ENCODE measurements at places on chromosomes 2 and 18.

- DNase-seq: no peak
These were observed 41.6 kb downstream of the LBH start for GRCh38 chr2:30272761-30273573.

GRCh38 chr2:159555651-159556392 lies 60.5 kb downstream of the BAZ2B start:
- no peak for DNase-seq

GRCh38 chr2:232235716-232236115 lies 142.8 kb upstream of the ALPP start:
- DNase-seq: no peak

DNA sequence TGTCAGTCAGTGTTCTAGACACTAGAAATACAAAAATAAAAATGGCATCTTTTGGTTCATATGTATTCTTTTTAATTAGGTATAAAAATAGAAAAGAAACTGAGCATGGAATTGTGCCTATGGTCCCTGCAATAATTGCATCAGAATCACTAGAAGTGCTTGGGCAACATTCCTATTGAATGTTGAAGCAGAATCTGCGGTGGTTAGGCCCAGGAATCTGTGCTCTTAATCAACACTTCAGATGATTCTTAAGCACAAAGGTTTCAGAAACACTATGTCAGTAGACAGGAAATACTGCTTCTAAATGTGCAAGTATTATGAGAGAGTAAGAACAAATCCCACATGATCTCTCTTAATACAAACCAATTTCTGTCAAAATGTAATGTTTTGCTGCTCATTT lies 20.3 kb upstream of the RBBP8 start:
- no peak for DNase-seq

- DNase-seq: no peak
These were observed 25.2 kb upstream of the ACVR1 start for GRCh38 chr2:157901325-157901724.

DNA sequence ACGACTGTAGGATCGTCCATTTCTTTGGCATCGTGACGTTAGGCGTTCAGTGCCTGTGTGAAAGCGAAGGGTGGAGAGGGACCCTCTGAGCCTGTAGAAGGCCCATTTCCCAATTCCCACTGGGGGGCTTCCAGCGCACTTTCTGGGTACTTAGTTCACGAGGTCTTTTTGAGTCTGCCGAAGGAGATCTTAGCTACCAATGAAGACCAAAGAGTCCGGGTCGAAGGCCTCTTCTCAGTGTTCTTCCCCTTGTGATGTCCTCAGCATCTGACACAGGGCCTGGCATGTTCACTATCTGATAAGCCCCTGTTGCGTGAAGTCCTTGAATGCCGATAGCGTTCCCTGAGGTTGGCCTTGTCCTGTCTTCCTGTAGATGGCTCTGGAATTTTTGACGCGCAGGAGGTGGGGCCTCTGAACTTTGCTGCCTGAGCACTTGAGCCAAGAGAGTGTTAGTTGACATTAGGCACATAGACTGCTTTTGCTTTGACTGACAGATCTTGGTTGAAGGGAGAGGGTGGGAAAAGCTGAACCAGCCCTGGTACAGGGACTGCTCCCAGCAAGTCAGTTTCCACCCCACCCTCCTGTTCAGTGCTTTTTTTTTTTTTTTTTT lies 52.8 kb downstream of the LDLRAD4 start:
- no peak for DNase-seq

- DNase-seq: no peak
These were observed 822 bp downstream of the PSMG2 start for GRCh38 chr18:12703664-12704063.

DNA sequence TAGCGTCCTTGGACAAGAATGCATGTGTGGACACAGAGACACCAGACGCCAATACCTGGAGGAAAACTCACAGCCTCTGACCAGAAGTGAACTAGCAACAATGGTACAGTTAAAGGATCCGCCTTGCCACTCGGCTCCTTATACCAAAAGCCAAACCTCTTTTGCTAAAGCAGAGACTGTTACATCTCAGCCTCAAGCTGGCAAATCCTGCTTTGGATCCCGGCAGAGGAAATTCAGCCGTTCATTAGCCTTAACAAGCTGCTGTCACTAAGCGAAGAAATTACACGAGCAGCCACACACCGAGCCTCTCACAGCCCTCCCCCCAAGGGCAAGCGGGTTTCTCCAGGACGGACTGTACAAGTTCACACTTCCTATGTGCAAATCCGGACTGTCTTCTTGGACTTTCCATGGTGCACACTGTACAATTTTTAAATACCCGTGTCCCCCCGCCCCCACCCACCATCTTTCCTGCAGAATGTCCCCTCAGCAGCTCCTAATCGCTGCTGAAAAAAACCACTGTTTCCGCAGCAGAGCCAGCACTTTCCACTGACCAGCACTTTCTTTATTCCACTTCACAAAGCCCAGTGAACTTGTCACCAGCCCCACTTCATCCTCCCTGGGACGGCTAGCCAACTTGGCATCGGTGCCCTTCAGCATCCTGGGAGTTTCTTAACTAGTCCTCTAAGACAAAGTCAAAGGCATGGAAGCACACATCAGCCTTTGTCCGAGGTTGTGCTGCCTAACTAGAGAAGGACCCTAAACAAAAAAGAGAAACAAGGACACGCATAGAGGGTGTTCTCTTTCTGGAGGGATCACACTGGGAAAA lies 1.5 kb downstream of the KLF7 start:
- no peak for DNase-seq

DNA sequence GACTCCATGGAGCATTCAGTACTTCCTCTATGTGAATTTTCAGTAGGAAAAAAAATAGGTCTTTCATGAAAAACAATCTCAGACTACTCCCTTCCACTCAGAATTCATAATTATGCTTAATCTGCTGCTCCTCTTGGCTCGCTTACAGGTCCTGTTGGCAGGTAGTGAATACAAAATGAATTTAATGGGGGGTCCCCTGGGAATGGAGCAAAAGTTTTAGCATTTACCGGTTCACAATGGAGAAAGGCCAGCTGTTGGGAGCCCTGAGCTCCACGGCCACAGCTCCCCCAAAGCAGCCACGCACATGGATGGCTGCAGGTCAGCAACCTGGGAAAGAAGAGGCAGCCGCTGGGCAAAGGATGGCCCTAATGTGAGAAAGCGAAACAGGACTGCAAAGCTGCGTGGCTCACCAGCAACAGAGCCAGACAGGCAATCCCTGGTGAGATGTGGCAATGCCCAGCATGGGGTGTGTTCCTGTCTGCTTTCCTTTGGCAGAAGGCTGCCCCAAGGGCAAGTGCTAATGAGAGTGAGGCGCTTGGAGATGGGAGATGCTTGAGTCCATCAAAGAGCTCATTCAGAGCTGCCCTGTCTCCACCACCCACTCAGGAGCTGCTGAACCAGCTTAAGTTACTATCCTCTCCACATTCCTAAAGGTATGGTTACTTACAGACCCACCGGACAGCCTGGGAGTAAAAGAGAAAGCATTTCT lies 447.4 kb downstream of the EPHA4 start:
- no peak for DNase-seq

DNA sequence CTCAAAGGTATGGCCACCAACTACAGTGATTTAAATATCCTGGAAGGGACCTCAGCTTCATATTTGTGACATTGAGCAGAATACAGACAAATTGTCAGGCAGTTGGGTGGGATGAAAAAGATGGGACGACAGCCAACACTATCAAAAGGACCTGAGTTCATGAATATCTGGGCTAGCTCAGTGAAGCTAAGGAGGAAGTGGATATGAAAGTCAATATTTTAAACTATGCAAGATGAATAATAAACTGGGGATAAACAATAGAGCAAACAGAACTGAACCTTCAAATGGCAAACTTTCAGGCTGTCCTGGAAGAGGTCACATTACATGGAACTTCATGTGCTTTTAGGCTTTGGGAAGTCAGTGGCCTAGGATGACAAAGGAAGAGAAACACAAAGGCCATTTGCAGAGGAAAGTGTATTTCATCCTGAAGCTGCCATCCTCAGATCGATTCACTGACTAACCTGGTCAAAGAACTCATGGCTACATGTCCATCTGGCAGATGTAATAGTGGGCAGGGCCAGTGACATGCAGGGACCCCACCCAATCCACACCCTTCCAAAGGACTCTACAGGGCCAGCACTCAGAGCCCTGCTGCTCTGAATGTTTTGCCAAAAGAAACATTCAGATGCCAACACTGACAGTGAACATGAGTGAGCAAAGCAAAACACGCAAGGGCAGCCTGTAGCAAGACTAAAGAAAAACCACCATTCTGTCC lies 175.7 kb downstream of the ETAA1 start:
- no peak for DNase-seq

DNA sequence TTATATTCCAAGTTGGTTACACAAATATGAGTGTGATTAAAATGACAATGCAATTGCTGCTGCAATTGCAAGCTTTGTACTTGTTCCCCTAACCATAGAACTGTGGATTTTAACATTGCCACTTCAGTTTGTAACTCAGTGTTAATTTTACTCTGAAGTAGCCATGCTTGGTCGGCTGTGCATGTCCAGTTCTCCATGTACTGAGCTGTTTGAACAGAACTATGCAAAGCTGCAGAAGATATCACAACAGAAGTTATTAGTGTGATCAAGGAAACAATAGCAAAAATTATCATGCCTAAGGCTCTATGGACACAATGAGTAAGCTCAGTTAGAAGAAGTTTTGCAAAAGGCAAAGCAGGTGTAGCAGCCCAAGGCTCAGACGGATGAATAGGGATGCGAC lies 45.3 kb downstream of the CXCR4 start:
- DNase-seq: no peak

DNA sequence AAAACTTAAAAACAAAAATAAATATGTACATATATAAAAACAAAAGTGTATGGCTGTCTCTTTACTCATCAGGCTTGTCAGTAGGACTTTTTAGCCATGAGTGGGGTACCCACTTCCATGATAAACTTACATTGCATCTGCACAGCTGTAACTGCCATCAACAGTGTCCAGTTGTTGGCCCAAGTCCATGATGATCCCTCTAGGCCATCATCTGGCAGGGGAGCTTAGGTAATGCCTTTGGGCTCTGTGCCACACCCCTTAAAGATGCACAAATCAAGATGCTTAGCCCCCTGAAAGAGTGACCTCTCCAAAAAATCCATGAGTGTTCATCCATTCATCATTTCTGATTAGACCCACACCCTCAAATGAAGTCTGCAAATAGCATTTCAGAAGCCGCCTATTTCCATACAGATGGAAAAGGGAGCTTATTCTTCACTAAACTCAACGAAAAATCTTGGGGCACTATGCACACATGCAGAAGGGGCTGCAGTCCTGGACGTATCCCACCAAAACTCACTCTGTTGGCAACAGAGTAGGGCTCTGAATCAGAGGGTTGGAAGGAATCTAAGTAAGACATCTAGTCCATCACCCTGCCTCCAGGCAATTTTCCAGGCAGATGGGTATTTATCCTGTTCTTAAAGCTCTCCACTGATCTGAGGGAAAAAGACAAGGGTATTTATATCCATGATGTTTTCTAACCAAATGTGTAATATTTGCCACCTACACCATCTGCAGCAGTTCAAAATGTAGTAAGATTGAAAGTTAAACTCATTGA lies 691.0 kb downstream of the ZEB2 start:
- DNase-seq: no peak

GRCh38 chr18:77072566-77072965 lies 60.0 kb downstream of the MBP start:
- no peak for DNase-seq

- no peak for DNase-seq
These were observed 125.4 kb downstream of the TPO start for GRCh38 chr2:1538663-1539062.

DNA sequence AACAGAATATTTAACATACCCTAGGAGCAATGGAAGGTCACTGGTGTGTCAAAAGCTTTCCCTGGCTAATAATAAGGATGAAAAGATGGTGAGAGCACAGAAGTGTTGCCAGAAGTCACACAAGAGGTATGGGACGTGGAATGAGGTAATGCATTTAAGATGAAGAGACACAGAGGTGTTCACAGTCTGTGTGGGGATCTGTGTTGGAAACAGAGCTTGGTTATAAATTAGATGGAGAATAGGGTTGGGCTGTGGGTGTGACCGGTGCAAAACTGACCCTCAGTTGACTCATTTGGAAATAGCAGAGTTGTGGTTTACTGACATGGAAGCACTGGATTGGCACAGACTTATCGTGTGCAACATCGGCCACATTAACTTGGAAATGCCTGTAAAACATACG lies 372.5 kb downstream of the SATB2 start:
- no peak for DNase-seq

- no peak for DNase-seq
These were observed 26.5 kb downstream of the PPP4R3B start for GRCh38 chr2:55590810-55591440.

DNA sequence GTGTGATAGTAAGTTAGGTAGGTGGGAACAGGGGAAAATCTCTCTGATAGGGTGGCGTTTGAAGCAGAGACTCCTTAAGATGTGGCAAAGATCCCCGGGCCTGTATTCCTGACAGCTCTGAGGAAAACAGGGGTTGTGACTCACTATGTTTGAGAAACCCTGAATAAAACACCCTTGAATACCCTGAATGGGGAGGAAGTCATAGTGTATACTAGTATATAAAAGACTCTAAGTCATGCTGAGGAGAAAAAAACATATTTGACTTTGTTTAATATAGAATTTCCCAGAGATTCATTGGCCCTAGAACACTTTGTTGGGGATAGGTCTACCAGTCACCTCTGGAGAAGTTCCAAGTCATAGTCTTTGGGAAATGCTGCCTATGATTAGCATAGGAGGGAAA lies 590.9 kb downstream of the IRS1 start:
- no peak for DNase-seq

- DNase-seq: no peak
These were observed 1.0 kb upstream of the TUBB6 start for GRCh38 chr18:12306752-12307700.

DNA sequence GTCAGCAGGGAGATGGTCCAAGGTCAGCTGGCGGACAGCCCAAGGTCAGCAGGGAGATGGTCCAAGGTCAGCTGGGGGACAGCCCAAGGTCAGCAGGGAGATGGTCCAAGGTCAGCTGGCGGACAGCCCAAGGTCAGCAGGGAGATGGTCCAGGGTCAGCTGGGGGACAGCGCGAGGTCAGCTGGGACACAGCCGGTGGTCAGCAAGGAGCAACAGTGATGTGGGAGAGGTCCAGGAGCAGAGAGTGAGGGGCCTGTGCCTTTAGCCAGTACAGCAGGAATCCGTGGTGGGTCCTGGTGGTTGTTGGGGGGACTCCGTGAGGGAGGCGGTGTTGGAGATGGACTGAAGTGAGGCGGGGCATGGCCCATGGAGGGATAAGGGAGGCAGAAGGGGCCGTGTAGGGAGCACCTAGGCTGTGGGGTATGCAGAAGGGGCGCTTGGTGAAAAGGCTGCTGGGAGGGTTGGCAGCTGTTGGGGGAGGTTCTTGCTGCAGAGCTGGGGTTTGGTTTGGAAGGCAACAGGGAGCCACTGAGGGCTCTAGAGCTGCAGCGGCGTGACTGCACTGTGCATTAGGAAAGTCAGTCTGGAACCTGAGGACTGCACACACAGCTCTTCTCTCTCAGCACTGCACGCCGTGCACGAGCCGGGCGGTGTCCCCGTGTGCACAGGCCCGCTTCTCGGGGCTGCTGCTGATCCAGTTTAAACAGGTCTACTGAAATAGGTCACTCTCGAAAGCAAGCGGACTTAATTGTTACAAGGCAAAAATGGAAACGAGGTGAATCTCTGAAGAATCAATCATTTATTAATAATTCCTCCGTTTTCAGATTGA lies 76.2 kb upstream of the HDAC4 start:
- no peak for DNase-seq

GRCh38 chr2:236935083-236935482 lies 150.6 kb upstream of the COPS8 start:
- DNase-seq: no peak
